ENCODE measurements at places on chromosomes 13 and 19.

DNA sequence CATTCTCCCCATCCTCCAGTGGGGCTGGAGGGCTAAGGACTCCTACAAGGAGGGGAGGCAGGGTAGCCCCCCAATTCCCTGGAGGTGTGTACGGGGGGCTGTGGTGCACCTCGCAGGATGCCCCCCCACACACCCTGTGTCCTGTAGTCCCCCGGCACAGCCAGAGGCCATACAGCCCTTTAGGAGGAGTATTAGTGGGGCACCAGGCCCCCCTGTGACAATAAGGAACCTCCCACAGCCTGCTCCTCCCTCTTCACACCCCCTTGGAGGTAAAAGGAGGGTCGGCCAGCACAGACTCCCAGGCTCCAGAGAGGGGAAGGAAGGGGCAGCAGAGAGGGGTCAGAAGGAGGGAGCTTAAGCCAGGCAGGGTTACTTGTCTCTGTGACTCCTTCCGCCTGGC is at the start of gene NANOS3:
Gene NANOS3 (plus strand): TSS at position 301 of the 400 bp plus-strand sequence. CDS start 115 bp downstream, outside the sequence.
- DNase-seq, result no peak

- DNase-seq, result no peak
Measured at GRCh38 chr13:113157206-113157928, 1.1 kb upstream of the PROZ start.

DNA sequence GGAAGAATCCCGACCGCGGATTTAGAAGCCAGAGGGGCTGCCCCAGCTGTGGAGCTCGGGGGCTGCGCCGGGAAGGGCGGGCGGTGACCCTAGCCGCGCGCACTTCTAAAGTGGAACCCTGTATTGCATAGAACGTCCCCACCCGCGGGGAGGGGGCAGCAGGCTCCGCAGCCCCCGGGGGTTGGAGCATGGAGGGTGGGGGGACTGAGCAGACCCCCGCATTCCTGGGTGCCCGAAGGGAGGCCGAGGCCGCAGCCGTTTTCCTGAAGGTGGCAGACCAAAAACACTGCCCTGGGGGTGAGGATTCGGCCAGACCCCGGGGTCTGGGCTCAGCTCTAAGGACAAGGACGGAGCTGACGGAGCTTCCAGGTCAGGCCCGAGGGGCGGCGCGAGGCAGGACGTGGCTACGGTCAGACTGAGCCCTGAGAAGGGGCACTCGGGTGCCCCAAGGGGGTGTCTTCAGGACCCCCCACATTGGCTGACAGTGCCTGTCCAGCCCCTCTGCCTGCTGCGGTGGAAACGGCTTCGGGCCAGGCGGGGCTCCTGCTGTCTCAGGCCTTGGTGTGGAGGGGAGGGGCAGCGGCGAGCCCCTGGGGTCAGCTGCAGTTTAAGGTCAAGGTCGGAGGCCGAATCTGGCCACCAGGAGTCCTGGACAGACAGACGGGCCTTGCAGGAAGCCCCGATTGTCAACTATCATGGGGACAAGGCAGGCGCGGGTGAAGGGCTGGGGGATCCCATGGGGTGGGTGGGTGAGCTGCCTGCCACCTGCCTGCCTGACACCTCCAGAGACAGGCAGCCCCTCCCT is 12.6 kb downstream of the MKNK2 start:
- no peak for DNase-seq

DNA sequence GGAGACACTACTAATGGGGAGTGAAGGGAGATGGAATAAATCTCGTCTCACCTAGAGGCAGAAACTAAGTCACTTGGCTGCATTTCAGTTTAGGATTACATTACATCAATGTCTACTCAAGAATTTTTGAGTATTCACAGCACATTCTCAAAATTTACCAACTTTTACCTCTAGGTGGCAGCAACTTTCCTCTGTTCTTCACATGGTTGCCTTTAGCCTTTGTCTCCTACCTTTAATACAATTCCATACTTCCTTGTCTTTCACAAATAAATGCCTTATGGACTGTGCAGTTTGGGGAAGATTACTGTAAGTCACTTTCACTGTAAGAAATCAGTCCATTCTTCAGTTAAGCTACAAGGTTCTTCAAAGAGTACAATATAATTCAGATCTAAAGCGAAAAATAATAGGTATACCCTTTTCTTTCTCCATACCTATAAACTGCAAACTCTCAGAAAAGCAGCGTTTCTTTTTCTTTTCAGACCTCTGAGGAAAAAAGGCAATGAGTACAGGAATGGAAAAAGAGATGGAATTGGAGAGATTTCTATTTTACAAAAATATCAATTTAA is 379.4 kb downstream of the KLF12 start:
- DNase-seq, result peak; percentile 75

- DNase-seq, result no peak
Measured at GRCh38 chr19:30870876-30871275, 478.4 kb downstream of the TSHZ3 start.

DNA sequence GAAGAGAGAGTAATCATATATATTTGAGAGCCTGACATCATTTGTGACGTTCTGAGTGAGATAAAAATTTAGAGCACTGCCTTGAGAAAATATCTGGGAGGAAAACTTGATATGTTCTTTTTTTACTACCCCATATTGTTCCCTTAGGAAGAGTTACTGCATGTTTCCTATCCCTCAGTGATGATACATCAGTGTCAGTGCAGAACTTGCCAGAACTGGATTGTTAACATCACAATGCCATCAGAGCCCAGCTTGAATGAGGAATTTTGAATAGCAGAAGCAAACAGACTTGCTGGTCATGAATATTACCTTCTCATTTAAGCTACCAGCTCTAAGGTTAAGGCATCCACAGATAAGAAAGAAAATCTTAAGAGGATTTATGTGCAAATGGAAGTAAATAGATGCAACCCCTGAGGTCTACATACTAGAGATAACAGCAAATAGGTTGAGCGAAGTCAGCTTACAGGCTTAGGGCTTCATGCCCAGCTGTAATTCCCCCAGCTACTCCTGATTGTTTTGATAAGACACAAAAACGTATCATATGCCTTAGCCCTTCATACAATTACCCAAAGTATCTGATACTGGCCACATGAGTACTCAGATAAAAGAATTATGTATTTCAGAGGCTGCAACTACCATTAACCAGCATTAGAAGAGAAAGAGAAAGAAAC is 313.7 kb upstream of the ATXN8OS start:
- DNase-seq, result no peak

DNA sequence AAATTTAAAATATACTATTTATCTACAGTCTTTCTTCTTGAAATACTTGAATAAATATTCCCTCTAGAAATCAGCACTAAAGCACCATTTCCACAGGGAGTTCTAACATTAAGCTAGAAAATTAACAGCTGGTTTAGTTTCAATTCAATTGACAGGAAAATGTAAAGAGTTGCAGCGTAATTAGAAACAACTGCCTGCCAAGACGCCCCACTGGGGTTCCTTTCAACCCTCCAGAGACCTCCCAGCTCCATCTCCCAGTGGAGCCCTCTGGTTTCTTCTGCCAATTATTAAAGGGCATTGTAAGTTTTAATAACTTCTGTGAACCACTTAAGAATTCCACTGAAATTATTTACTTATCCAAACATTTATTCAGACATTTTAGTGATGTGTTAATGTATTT is 4.2 kb downstream of the GJA3 start:
- no peak for DNase-seq
